Activated T-helper 1 cell treated with Interleukin-2 at 50 U/mL for 16 hours (primary cell): ENCODE measurements at places on chromosomes 16 and 17.

GRCh38 chr17:75418531-75418930, 13.1 kb upstream of the GRB2 start:
- DNase-seq = no peak

DNA sequence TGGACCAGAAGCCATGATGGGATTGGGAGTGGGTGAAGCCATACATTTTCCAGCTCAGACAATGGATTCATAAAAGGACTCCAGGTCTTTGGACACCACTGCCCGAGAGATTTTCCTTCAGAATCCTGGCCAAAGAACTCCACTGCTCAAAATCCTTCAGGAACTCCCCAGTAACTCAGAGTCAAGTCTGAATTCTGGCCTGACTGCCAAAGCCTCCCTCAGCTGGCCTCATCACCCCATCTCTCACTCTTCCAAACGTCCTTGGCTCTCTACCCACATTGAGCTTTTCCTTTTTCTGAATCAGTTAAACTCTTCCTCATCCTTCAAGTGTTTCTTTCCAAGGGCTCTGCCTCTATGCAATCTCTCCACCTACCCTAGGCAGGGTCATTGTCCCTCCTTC, 1.2 kb upstream of the SEPTIN1 start:
- DNase-seq = no peak

DNA sequence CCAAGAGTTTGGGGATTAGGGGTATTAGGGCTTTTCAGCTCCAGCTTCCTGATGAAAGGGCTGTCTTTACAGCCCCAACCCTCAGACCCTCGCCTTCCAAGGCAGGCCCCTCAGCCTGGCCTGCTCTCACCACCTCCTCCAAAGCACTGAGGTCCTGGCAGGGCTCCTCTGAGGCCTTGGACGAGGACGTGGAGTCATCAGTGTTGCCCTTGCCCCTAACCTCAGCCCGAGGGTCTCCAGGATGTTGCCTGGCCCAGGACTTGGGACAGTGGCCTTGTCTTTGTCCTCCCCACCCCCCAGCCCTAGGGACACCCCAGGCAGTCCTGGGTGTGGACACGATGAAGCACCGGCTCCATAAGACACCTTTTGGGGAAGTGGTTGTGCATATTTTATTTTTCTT, 28.2 kb downstream of the B9D1 start:
- DNase-seq = no peak

GRCh38 chr17:50207792-50208567, 6.5 kb upstream of the COL1A1 start:
- no peak for DNase-seq

- peak; percentile 7 for DNase-seq
Measured at GRCh38 chr17:43645765-43646481, 15.8 kb downstream of the MEOX1 start.

DNA sequence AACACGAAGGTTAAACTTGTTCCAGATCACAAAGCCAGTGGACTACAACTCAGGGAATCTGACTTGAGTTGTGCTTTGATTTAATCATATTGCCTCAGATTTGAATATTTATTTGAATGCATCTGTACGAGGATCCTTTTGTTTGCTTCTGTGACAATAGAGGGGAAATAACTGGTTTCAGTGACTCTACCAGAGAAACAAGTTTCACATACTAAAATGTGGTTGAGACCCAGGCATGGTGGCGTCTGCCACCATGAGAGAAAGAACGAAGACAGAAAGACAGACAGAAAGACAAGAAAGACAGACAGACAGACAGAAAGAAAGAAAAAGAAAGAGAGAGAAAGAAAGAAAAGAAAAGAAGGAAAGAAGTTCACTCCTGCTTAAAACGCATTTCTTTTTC, 24.0 kb downstream of the YWHAE start:
- DNase-seq = no peak

GRCh38 chr16:58755989-58756649, 22.0 kb upstream of the GOT2 start:
- DNase-seq = peak; percentile 59

- DNase-seq = no peak
Measured at GRCh38 chr17:66689221-66689620, 145.7 kb upstream of the CACNG5 start.

DNA sequence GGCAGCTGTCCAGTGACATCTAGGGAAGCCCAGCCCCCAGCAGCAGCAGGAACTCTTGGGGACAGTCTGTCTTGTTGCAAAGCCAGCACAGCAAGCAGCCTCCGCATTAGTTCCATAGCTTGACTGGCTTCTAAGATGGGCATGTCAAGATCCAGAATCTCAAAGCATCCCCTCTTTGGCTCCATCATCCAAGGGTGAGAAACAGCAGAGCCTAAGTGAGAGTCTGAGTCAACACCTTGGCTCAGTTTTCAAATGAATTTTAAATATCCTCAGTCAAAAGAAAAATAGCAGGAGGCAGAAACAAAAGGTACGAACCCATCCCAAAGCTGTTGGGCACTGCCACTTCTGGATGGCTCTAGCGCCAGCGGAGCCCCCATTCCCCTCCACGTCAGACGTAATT, 2.2 kb downstream of the CLDN9 start:
- DNase-seq = no peak

DNA sequence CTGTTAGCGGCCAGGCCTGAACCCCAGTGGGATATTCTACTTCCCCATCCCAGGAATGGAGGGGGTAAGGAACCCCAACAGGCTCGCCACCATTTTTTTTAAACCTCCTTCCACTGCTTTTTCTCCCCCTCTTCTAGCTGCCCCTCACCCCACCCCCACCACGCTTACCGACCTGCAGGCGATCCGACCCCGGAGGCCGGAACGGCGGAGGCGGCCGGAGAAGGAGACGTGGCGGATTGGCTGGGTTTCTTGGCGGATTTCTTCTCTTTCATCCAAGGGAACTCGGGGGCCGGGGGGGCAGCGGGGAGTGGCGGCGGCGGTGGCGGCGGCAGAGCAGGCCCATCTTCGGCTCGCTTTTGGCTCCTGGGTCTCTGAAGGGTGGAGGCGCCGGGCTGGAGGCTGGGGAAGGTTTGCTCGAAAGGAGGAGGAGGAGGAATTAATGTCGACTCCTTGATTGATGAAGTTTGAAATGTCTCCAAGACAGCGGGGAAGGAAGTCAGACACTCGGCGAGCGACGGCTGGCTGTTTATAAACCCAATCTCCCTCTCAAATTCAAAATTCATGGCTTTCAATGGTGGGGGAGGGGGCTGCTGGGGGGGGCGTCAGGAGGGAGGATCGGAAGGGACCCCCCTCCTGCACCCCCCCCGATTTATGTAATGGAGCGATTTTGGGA, 424 bp downstream of the HOXB2 start:
- DNase-seq = peak; percentile 17

DNA sequence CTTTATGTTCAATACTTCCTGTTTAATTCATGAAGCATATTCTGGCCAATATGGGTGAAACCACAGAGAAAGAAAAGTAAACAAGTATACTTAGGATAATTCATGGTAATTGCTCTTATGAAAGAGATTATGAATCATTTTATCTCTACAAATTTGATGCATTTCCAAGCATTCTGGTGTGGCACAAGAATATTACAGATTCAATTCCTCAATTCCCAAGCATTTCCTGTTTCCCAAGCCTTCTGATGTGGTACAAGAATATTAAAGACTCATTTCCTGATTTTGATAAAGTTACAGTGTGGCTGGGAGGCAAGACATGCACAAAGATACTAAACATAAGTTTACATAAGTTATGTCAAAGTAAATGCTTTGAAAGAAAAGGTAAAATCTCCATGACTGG, 126.1 kb upstream of the NUDT7 start:
- DNase-seq = no peak

GRCh38 chr17:81127526-81128177, 37.7 kb upstream of the PVALEF start:
- DNase-seq = no peak
